Activated CD4-positive, alpha-beta T cell treated with anti-CD3 and anti-CD28 coated beads for 36 hours (primary cell): ENCODE measurements at places on chromosomes 4 and X.

DNA sequence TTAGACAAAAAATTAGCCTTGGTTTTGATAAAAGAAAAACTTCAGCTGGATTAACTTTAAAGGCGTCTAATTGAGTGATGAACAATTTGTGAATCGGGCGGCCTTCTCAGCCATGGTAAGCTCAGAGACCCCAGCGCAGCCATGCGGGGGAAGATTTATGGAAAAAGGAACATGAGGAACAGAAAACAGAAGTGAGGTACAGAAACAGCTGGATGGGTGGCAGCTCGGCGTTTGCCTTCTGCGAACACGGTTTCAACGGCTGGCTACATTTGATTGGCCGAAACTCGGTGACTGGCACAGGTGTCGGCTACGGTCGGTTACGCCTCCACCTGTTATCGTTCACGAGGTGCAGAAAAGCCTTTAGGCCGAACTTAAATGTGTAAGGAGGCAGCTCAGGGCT, 401.4 kb upstream of the FAT1 start:
- DNase-seq, result no peak

DNA sequence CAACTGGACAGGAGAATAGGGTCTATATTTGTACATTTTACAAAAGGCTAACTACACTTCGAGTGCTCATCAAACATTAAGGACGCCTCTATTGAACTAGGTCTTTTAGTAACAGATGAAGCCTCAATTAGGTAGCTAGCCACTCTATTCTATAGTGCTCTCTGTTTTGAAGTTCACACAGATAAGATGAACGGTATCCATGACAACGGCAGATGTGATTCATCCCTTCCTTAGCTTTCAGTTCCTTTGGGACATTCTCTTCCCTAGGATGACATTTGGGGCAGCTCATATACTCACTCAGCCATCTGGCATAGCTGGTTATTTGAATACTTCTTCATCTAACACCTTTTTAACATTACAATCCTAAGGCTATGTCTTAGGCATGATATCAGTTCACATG, 62.4 kb upstream of the WDFY3 start:
- no peak for DNase-seq

- DNase-seq, result no peak
Measured at GRCh38 chr4:72283357-72283756, 251.6 kb downstream of the NPFFR2 start.

GRCh38 chrX:69025802-69026301, 139.4 kb downstream of the PJA1 start:
- DNase-seq, result no peak

DNA sequence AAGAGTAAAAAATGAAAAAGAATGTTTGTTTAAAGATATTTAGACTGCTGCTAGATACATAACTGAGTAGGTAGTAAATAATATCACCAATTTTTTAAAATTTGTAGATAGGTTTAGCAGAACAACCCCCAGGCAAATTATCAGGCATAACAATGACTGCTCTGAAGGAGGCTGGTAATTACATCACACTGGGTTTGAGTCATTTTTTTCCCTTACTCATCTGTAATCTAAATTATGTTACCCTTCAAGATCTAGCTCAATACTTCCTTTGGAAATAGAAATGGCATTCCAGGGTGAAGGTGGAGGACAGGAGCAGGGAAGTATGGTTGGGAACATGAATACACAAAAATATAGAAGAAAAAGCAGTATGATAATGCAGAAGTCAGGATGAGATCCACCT, 431.6 kb upstream of the MAOA start:
- no peak for DNase-seq

DNA sequence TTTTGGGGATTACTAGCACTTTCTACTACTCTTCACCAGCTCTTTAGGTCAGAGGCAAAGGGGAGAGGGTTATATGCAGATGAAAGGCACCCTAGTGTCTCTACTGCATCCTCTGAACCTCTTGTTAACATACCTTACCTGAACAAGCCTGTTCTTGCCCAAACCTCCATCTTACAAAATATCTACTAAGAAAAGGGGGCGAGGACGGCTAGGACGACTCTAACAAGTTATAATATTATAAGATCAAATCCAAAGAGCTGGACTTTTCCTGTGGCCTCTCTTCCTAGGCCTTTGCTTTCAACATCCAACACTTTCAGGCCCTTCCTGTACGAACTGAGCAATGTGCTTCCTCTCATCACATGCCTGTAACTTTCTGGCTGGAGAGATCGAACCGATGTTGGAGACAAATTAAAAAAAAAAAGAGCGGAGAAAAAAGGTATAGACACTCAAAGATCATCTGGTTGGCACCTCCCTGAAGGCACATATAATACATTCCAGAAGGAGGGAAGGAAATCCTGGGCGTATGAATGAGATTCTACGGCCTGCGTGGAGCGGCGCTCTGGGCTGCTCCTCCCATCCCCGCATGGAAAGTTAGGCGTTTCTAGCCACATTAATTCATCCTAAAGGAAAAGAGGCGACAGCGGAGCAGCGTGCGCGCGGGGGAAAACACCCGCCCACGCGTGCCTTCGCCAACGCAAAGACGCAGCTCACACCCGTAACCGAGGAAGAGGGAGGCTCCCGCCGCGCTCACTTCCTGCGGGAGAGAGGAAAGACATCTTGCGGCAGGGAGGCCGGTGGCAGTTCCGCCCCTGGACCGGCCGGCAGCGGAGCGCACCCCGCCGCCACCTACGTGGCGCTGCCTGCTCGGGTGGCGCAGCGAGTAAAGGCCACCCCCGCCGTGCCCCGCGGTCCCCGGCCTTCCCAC, 808 bp downstream of the PRDM5 start:
- peak; percentile 56 for DNase-seq

- DNase-seq, result no peak
Measured at GRCh38 chr4:52964011-52964410, 101.9 kb downstream of the RASL11B start.

GRCh38 chr4:82044141-82044993, 329.4 kb downstream of the HNRNPD start:
- DNase-seq, result peak; percentile 43

- no peak for DNase-seq
Measured at GRCh38 chr4:159002950-159003349, 99.9 kb upstream of the RAPGEF2 start.

DNA sequence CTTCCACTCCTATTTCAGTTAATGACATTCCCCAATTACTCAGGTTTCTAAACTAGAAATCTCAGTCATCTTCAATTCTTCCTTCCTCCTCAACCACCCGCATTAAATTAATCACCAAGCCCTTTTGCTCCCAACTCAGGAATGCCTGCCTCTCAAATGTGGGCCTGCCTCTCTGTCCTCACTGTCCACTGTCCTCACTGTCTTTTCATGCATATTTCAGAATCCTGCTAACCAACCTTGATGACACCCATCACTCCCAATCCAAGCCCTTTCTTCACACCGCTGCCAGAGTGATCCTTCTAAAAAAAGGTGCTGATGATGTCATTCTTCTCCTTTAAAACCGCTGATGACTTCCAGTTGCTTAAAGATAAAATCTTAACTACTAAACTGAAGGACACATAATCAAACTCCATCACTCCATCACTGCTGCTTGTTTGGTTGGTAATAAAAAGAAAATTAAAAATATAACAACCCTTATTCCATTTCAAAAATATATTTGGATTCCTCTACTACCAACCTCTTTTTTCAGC, 5.1 kb upstream of the APBB2 start:
- DNase-seq, result no peak

GRCh38 chr4:43766648-43767047, 682.0 kb downstream of the KCTD8 start:
- DNase-seq, result no peak

DNA sequence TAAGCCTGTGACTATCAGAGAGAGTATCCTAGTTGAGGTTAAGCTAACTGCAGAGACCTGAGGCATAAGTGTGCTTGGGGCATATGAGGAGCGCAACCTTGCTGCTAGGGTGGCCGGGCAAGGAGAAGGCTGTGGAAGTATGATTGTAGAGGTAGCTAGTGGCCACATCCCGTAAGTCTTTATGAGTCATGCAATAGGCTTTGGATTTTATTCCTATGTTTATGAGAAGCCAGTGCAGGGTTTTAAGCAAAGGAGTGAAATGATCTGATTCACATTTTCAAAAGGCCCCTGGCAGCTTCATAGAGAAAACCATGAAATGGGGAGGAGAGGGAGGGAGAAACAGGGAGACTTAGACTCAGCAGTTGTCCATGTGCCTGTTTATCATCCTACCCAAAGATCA, 92.1 kb upstream of the WDFY3 start:
- DNase-seq, result no peak

DNA sequence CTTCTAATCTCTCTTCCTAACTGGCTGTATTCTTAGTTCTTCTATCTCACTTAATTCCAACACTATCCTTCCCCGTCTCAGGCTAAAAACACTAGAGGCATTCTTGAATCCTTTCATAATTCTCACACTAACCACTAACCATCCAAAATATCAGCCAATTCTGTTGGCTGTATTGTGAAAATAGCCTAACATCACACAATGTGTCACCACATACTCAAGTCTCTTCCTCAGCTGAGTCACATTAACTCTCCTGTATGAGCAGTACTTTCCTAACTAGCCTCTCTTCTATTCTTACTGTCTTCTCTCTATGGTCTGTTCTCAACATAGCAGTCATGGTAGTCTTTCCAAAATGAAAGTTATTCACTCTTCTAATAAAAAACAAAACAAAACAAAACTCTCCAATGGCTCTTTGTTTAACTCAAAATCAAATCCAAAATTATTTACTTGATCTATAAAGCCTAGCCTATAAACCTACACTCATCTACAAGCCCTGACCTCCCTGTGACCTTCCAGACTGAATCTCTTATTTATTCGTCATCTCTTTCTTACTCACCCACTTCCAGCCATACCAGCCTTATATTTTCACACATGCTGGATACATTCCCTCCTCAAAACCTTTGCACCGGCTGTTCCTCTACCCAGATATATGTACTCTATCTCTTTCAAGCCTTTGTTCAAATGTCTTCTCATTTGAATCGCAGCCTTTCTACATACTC, 445.9 kb downstream of the TLL1 start:
- no peak for DNase-seq

GRCh38 chrX:373641-374471, 12.9 kb downstream of the PPP2R3B start:
- DNase-seq, result peak; percentile 60

DNA sequence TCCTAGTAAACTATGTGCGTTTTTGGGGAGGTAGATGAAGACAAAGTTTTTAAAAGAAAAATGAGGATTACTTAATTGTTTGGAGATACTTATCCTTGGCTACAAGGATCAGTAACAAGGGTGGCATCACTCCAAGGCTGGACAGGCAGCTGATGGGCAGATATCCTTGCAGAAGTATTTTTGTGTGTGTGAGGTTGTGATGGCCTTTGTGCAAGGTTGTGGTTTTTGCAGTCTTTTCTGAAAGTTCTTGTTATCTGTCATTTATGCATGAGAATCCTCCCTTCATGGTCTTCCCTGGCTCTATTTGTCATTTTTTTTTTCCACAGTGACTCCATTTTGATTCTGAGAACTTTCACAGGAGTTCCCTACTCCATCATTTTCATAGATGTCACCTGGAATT, 96.0 kb upstream of the C1GALT1C1 start:
- DNase-seq, result no peak

DNA sequence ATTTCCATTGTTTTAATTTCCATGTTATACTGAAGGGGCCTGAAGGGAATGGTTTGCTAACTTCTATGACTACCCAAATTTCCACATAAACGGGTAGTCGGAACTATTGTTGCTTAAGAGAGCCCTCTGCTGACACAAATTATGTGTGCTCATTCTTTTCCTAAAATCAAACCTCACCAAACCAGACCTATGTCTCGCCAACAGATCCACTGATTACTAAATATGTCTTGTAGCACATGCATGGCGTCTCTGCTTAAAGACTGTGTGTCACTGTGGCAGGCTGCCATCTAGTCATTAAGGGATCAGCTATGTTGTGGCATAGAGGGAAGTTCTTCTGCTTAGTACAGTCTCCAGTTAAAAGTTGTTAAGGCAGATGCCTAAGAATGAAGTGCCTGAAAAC, 25.1 kb downstream of the PIR start:
- peak; percentile 4 for DNase-seq

DNA sequence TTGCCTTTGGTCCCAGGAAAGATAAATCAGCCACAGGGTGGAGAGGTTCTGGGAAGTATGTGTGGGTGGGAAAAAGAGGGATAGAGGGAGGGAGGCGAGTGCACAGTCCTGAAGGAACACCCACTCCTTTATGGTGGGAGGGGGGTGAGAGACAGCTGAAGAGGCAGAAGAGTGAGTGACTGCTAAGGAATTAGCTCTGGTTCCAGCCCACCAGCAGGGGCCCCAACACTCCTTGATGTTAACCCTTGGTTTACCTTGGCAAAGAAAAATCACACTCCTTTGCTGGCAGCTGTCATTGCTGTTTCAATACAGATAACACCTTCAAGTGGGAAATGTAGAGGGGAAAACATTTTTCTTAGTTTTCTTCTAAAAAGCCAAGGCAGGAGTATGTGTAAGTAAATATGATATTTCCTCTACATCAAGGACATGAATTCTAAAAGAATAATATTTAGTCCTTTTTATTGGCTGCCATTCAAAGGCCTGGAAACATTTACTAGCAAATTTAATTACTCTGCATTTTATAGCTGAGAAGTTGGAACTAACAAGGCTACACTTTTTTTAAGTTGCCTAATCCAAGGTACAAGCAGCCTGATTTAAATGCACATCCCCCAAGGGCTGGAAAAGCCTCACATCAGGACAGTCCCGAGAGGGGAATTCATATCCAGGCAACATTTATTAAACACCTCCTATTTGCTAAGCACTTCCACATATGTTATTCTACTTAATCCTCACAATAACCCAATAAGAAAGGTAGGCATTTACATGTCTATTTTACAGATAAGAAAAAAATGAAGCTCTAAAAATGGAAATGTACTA, 81.7 kb downstream of the HS6ST2 start:
- DNase-seq, result no peak

- no peak for DNase-seq
Measured at GRCh38 chr4:69689599-69689998, 36.6 kb upstream of the UGT2A1 start.

DNA sequence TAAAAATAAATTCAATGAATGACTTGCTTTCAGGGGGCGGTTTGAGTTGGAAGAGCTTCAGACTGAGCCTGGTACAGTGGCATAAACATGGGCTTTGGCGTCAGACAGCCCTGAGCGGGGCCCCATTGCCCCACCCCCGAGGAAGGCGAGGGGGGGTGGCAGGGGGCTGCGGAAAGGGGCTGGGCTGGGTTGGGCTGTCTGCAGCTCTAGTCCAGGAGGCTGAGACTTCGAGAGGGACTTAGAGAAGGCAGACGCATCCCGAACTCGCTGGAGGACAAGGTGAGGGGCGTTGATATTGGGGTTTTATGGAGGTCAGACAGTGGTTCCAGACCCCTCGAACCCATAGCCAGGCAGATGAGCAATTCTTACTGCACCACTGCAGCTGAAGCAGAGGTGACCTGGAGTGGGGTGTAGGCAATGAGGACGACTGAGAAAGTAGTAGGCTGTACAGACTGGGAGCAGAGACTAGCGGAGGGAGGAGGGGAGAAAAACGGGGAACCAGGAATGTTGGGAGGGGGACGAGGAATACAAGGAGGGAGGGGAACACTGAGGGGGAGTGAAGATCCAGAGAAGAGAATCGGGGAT, at the start of gene MAGED2:
MAGED2 (plus strand) TSS at position 222 of the 585 bp plus-strand sequence. CDS start 1,587 bp downstream, outside the sequence.
- DNase-seq, result peak; percentile 59

DNA sequence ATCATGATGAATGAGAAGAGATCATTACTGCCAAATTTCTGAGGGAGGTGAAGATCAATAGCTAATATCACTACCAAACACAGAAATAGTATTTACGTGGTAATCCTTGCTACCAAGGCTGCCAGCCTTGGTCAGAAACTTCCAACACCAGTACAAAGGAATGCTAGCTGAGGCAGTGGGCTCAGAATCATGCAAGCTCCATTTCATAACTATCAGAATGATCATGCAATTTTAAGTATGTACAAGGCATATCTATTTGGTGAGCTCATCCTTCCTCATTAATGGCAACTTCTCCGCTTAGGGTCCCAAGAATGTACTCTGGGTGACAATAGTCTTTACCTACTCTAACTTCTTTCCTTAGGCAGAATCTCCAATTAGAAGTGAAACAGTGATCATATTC, 135.0 kb downstream of the GPC3 start:
- DNase-seq, result no peak
